Tibial nerve (tissue), 4 donors: ENCODE measurements at places on chromosomes 1 and 21. TPM values are rescaled to one million over a fixed set of nuclear protein-coding genes. Genes with fewer than 3 reads are reported as not detected.

Gene TMPRSS2
- total RNA-seq: not detected

DNA sequence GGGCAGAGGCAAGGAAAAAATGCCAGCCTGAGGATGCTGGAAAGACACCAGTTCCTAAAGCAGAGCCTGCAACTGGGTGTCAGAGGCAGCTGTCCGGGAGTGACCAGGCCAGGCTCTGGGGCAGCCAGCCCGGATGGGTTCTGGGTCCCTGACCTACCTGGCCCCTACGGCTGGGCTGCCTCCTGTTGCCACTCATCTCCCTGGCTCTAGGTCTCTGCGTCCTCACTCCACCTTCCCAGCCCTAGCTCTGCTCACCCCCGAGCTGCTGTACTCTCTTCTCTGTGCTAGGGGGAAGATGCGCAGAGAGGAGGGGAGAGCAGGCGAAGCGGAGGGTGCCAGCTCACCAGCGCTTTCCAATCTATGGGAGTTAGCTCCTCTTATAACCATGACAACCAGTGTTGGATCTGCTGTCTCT, 9.0 kb downstream of the ARHGEF2 start:
- DNase-seq: no peak

Gene LHX8
- not detected for total RNA-seq

Gene DPM3
- total RNA-seq: 74.7 TPM

GRCh38 chr1:1212780-1213344, 1.1 kb downstream of the TNFRSF4 start:
- no peak for DNase-seq

Gene IGSF9
- 0.20 TPM for total RNA-seq

GRCh38 chr1:154884869-154885701, 15.0 kb upstream of the KCNN3 start:
- DNase-seq: no peak

- no peak for DNase-seq
These were observed 3.2 kb downstream of the UBQLN4 start for GRCh38 chr1:156050376-156050775.

DNA sequence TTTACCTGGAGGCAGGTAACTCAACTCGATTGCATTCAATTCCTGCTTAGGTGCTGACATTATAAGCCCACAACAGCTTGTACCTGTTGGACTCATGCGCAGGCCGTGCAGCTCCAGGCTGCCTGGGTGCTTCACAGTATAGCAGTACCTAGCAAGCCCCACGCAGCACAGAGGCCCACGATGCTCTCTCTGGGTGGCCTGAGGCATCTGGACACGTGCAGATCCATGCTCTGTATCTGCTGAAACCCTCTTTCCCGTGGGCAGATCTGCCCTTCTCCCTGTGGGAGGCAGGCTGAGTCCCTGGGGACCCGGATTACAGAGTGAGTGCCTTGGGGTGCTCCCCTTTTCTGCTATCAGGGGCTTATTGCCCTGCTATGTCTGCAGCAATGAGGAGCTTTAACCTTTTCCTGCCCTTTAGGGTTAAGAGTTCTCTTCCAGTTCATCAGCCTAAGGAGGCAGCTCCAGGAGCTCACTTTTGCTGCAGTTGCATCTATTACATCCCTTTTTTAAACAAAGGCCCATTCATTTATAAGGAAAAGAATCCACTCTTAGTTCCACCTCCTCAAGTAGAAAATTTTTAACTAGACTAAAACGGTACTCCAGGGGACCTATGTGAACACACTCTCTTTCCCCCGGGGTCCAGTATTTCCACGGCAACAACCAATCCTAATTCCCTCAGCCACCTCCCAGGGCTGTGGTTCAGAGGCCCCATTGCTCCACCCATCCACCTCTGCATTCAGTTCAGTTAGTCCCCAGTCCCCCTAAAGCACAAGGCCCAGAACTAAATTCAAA, 19.3 kb downstream of the ITPKB start:
- no peak for DNase-seq

Gene FBXO2
- total RNA-seq: 7.5 TPM

Gene FOXD2
- 31.5 TPM for total RNA-seq

Gene NKAIN1
- total RNA-seq: not detected

Gene NID1
- total RNA-seq: 224 TPM

Gene WDR64
- total RNA-seq: not detected

DNA sequence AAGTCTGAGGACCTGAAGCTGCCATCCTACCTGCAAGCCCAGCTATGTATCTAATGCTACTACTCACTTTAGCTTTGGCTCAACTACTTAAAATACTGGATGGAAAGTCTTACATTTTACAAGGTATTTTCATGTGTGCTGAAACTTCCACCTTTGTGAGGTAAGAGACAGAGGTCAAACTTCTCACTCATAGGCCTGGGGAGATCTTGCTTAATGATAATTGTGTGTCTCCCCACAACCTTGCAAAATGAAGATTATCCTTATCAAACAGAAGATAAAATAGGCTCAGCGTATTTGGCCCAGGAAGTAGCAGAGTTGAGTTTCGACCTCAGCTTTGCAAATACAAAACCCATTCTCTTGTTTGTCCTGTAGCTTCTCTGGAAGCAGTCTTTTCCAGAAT, 63.7 kb downstream of the CENPF start:
- DNase-seq: no peak

Gene IVL
- total RNA-seq: not detected

DNA sequence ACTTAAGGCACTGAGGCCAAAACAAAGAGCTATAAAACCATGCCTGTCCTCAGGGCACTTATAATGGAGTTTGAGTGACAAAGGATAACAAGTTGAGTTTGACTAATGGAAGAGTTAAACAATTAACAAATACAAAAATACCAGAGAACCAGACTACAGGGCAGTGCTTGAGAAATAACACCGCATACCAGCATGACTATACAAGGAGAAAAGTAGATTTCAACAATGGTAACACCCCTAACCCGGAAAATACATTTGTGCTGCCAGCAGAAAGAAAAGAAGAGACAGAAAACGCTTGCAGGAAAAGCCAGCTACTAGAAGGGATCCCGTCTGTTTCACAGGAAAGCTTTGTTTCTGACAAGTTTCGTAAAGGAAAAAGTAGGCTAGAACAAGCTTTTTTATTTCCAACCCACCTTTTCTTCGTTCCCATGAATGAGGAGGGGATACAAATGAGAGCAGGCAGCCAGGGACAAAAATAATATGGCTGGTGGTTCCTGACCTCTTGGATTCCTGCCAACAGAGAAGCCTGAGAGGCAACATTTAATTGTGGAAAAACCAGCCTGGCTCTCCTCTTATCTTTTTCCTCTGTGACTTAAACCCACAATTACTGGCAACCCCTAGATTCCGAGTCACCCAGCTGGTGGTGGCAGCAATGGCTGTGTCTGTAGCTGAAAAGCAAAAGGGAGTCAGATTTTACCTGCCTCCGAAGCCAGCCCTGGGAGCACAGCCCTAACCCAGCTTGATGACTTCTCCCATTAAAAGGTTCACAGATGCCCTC, 56.5 kb downstream of the WLS start:
- DNase-seq: no peak

- DNase-seq: no peak
These were observed 36.5 kb upstream of the SAMD13 start for GRCh38 chr1:84264961-84265360.

GRCh38 chr1:18748435-18748834, 111.0 kb downstream of the TAS1R2 start:
- no peak for DNase-seq

- no peak for DNase-seq
These were observed 83.1 kb upstream of the SOD1 start for GRCh38 chr21:31576428-31576827.

Gene KIF21B
- total RNA-seq: 0.84 TPM

DNA sequence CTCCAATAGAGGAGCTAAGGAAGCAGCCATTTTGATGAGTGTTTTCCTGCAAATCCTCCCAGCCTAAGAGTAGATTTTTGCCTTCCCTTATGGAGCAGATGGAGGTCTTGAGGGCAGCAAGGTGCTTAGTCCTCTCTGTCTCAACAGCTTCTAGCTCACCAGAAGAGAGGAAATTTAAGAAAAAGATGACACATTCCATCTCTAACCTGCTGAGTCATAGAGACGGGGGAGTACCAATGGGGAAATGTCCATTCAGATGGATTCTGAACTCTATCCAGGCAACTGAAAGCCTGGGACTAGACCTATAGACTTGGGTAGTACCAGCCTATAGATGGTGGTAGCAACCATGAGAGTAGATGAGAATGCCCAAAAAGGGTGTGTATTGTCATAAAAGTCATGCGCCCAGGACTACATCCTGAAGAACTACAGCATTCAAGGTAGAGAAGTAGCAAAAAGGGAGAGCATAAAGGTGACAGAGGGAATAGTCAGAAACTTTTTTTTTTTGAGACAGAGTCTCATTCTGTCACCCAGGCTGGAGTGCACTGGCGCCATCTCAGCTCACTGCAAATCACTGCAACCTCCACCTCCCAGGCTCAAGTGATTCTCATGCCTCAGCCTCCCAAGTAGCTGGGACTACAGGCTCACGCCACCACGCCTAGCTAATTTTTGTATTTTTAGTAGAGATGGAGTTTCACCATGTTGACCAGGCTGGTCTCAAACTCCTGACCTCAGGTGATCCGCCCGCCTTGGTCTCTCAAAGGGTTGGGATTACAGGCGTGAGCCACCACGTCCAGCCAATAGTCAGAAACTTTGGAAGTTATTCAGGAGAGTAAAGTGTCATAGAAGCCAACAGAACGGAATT, 10.7 kb upstream of the ELOA start:
- DNase-seq: no peak

Gene TSPEAR
- total RNA-seq: not detected

DNA sequence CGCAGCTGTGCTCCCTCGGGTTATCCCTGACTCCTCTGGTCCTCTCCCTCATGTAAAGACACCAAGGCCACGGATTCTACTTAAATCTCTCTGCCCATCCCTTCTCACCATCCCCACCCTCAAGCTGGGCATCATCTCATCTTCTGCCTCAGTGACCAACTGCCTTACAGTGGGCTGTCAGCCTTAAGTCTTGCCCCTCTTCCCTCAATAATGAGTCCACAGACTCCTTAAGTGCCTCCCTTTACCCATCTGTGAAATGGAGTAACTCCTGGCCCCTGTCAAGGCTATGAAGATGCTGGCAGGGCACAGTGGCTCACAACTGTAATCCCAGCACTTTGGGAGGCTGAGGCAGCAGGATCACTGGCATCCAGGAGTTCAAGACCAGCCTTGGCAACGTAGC, 12.1 kb downstream of the SH3BGRL3 start:
- DNase-seq: no peak

DNA sequence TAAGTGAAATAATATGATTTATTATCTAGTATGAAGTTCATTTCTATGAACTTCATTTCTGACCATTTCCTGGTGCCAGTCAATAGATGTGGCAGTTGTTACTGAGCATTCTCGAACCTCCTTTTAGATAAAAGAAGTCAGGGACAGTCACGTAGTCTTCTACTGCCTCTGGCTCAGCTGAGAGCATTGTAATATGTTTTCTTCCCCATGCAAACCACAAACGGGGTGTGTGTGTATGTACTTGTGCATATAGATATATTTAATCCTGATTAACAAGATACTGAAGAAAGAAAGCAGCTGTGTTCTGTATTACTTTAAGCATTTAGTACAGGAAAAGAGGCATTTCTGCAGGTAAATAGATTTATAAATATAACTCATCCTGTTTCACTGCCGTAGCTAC, 21.6 kb downstream of the ZNF684 start:
- DNase-seq: no peak
